Skeletal muscle tissue (tissue), 5 donors: ENCODE measurements at places on chromosomes 6 and 20. TPM values are rescaled to one million over a fixed set of nuclear protein-coding genes. Genes with fewer than 3 reads are reported as not detected.

ZNF391 gene
- 2.1 TPM for total RNA-seq

GFOD1 gene
- 6.3 TPM for total RNA-seq

AGPAT4 gene
- total RNA-seq: 18.3 TPM

EDN1 gene
- 6.8 TPM for total RNA-seq

GPX5 gene
- total RNA-seq: not detected

HDGFL1 gene
- total RNA-seq: not detected

CSNK2B gene
- 68.4 TPM for total RNA-seq

CLPSL2 gene
- total RNA-seq: not detected

SLC32A1 gene
- total RNA-seq: not detected

MROH8 gene
- total RNA-seq: 1.0 TPM

LCA5 gene
- 4.7 TPM for total RNA-seq
